CD8-positive, alpha-beta memory T cell (primary cell): ENCODE measurements at places on chromosomes 1 and 21. TPM values are rescaled to one million over a fixed set of nuclear protein-coding genes. Genes with fewer than 3 reads are reported as not detected.

DNA sequence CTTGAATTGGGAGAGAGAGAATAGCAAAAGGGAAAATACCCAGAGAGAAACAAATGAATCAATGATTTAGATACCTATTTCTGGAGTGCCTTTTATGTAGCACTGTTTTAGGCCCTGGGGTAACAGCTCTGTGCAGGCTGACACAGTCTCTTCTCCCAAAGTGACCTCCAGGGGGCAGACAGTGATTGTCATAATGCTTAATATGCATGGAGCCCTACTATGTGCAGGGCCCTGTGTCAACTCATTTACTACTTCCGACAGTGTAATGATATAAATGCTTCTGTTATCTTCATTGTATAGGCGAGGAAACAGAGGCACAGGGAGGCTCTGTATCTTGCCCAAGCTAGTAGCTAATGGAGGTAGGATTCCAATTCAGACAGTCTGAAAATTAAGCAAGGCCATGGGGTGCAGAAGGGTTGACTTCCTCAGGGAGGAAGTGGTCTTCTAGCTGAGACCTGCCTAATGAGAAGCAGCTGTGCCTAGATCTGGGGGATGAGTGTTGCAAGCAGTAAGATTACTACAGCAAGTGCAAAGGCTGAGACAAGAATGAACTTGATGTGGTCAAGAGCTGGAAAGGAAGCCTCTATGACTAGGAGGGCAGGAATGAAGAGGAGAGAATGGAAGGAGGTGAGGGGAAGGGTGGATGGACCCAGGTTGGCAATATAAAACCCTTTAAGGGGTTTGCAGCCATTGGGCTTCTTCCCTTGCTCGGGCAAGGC, 16.2 kb upstream of the SERINC2 start:
- no peaks in the 10 kb centered on the region for H3K36me3 ChIP-seq
- H3K27me3 ChIP-seq = no peaks in the 10 kb centered on the region
- peaks cover 5% of the 10 kb centered on the region for H3K4me1 ChIP-seq
- H3K4me3 ChIP-seq = no peak overlapping the region
- no peak for DNase-seq
- H3K27ac ChIP-seq = no peak overlapping the region

GRCh38 chr1:30729901-30730300, 6.5 kb upstream of the MATN1 start:
- peaks cover 23% of the 10 kb centered on the region for H3K4me1 ChIP-seq
- no peak for DNase-seq
- peaks cover 32% of the 10 kb centered on the region for H3K36me3 ChIP-seq
- no peaks in the 10 kb centered on the region for H3K27me3 ChIP-seq
- H3K27ac ChIP-seq = no peak overlapping the region

DNA sequence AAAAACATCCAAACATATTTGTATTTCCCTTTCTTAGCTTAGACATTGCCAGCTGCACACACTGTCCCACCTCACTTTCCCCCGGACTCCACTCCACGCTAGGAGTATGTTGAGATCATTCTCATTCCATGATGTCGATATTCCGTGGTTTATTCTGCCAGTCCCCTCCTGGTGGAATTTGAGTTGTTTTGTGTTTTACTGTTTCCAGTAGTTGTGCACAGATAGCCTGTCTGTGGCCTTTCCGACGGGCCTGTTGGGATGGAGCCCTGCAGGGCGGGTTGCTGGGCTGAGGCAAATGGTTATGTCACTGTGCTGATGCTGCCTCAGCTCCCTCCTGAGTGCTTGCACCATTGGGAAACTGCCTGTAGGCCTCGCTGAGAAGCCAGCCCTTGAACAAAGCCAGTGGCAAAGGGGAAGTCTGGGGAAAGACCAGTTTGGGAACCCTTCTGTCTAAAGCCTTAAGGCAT, 12.8 kb downstream of the TRAPPC10 start:
- no peaks in the 10 kb centered on the region for H3K36me3 ChIP-seq
- no peaks in the 10 kb centered on the region for H3K27me3 ChIP-seq
- no peak for DNase-seq
- H3K27ac ChIP-seq = peak overlapping the region; percentile 74
- peaks cover 82% of the 10 kb centered on the region for H3K4me1 ChIP-seq

The MARK1 gene
- total RNA-seq = 0.09 TPM

- no peaks in the 10 kb centered on the region for H3K4me1 ChIP-seq
- H3K4me3 ChIP-seq = no peak overlapping the region
- no peaks in the 10 kb centered on the region for H3K36me3 ChIP-seq
- no peak overlapping the region for H3K27ac ChIP-seq
Measured at GRCh38 chr1:216640100-216640499, 83.1 kb downstream of the ESRRG start.

The C1orf50 gene
- 8.7 TPM for total RNA-seq

DNA sequence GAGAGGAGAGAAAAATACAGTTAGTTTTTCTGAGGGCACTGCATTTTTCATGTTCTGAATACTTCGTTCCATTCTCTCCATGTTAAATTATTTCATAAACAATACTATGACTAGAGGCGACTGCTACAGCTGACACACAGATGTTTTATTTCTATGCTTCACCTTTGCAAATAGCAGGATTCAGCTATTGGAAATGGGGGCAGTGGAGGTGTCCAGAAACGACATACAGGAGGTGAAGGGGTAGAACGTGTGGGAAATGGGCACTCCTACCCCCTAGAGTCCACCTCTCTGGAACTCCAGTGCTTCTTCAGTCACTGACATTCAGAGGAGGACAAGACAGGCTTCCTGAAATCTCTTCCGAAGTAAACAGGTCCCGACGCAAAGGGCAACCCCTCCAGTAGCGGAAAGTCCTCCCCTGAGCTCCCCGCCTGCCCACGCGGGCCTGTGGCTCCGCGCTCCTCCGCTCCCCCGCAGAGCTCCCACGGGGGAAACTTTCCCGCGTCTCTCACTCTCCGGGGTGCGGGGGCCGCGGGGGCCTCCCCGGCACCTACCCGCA, 480 bp downstream of the DPYD start:
- no peaks in the 10 kb centered on the region for H3K27me3 ChIP-seq
- H3K27ac ChIP-seq = peak overlapping the region; percentile 80
- peak overlapping the region; percentile 96 for H3K4me3 ChIP-seq
- DNase-seq = no peak

The HAPLN2 gene
- total RNA-seq = not detected

GRCh38 chr1:114368560-114369255, 142.3 kb downstream of the TRIM33 start:
- peak overlapping the region; percentile 16 for H3K27ac ChIP-seq
- H3K36me3 ChIP-seq = no peaks in the 10 kb centered on the region
- no peaks in the 10 kb centered on the region for H3K27me3 ChIP-seq
- H3K4me1 ChIP-seq = no peaks in the 10 kb centered on the region

The CFHR4 gene
- not detected for total RNA-seq

- H3K27me3 ChIP-seq = peaks cover 15% of the 10 kb centered on the region
- H3K4me3 ChIP-seq = peak overlapping the region; percentile 37
- peaks cover 58% of the 10 kb centered on the region for H3K4me1 ChIP-seq
- H3K36me3 ChIP-seq = no peaks in the 10 kb centered on the region
- DNase-seq = no peak
Measured at GRCh38 chr1:2526824-2527555, 594 bp upstream of the PANK4 start.

DNA sequence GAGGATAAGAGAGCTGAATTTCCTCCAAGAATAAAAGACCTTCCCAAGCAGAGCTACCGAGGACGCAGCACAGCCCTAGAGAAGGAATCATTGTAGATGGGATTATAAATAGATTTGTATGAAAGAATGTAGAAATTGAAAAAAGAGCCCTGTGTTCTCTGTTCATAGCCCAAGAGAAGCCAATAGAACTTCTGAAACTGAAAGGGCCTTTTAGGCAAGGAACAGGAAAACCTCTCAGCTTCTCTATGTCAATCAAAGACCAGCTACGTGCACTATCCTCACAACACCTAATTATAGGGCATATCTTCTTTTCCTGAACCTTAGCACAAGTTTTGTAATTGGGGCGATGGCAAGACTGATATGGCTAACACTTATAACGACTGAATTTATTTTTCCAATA, 192.4 kb upstream of the RNPC3 start:
- no peaks in the 10 kb centered on the region for H3K36me3 ChIP-seq
- DNase-seq = no peak
- no peaks in the 10 kb centered on the region for H3K4me1 ChIP-seq
- H3K27ac ChIP-seq = no peak overlapping the region
- H3K4me3 ChIP-seq = no peak overlapping the region

- H3K27ac ChIP-seq = no peak overlapping the region
- H3K4me1 ChIP-seq = no peaks in the 10 kb centered on the region
- DNase-seq = no peak
- H3K27me3 ChIP-seq = no peaks in the 10 kb centered on the region
- no peaks in the 10 kb centered on the region for H3K36me3 ChIP-seq
- no peak overlapping the region for H3K4me3 ChIP-seq
Measured at GRCh38 chr1:42003433-42003832, 84.7 kb upstream of the HIVEP3 start.

- no peak overlapping the region for H3K4me3 ChIP-seq
- H3K27me3 ChIP-seq = no peaks in the 10 kb centered on the region
- no peak overlapping the region for H3K27ac ChIP-seq
Measured at GRCh38 chr1:35834218-35834617, 26.4 kb downstream of the AGO4 start.

GRCh38 chr1:145922266-145922665, 3.7 kb upstream of the PEX11B start:
- DNase-seq = no peak
- no peaks in the 10 kb centered on the region for H3K27me3 ChIP-seq
- H3K4me3 ChIP-seq = no peak overlapping the region

The CYP4A22 gene
- not detected for total RNA-seq

- DNase-seq = no peak
- no peaks in the 10 kb centered on the region for H3K27me3 ChIP-seq
- H3K4me1 ChIP-seq = no peaks in the 10 kb centered on the region
- no peak overlapping the region for H3K4me3 ChIP-seq
Measured at GRCh38 chr1:186424539-186424938, 36.4 kb downstream of the PDC start.

The LDLRAP1 gene
- 22.0 TPM for total RNA-seq

The NLRP3 gene
- 2.6 TPM for total RNA-seq

DNA sequence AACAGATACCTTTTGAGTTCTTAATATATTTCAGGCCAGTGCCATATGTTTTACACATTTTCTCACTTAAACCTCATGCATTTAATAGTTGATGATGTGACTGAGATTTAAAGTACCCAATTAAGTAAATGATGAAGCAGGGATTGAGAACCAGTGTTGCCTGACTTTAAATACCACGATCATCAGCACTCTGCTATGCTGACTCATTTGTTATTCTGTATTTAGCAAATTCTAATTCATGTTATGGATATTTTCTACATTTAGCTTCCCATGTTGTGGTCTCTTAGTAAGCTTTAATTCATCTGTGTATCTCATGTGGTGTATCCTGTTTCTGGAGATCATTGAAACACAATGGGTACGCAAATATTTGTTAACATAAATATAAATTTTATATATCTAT, 363.0 kb downstream of the PTBP2 start:
- H3K4me1 ChIP-seq = no peaks in the 10 kb centered on the region
- H3K36me3 ChIP-seq = no peaks in the 10 kb centered on the region
- no peaks in the 10 kb centered on the region for H3K27me3 ChIP-seq
- no peak overlapping the region for H3K4me3 ChIP-seq

The CHI3L1 gene
- total RNA-seq = not detected

The LEFTY1 gene
- not detected for total RNA-seq

DNA sequence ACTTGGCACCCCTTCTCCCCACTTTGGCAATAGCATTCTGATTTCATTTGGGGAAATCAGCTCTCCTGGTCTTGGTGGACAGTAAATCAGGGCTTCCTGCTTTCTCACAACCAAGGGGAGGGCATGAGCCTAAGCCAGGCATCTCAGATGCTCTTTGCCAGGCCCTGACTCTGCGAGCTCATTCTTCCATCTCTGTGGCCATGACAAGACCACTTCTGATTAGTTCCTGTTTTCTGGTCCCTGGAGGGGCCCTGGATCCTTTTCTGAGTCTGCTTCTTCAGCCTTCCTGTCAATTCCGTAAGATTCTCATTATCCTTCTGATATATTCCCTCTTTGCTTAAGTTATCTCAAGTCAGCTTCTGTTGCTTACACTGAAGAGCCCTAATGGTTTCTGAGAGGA, 210.4 kb downstream of the HIVEP3 start:
- no peaks in the 10 kb centered on the region for H3K36me3 ChIP-seq
- no peak for DNase-seq
- H3K4me3 ChIP-seq = no peak overlapping the region

GRCh38 chr1:34865573-34865972, 6.0 kb upstream of the SMIM12 start:
- no peaks in the 10 kb centered on the region for H3K36me3 ChIP-seq
- DNase-seq = no peak
- H3K4me3 ChIP-seq = peak overlapping the region; percentile 71
- H3K4me1 ChIP-seq = peaks cover 36% of the 10 kb centered on the region
- peak overlapping the region; percentile 61 for H3K27ac ChIP-seq
